ENCODE measurements at places on chromosomes 6 and 20.

DNA sequence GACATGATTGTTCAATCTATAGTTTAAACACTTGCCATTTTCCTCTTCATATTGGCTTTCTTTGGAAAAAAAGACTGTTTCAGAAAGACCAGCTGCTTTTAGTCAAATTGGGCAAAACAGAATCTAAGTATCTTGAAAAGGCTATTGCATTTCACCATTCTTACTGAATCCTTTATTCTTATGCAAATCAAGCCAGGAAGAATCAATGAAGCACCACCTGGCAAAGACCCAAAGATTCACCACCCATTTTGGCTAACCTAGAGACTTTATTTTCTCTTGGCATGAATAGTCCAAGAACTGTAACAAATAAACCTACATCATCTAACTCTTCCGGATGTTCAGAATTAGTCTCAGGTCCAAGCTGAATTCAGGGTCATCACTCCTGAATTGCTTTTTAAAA is 71.3 kb upstream of the EYA4 start:
- no peak for DNase-seq

DNA sequence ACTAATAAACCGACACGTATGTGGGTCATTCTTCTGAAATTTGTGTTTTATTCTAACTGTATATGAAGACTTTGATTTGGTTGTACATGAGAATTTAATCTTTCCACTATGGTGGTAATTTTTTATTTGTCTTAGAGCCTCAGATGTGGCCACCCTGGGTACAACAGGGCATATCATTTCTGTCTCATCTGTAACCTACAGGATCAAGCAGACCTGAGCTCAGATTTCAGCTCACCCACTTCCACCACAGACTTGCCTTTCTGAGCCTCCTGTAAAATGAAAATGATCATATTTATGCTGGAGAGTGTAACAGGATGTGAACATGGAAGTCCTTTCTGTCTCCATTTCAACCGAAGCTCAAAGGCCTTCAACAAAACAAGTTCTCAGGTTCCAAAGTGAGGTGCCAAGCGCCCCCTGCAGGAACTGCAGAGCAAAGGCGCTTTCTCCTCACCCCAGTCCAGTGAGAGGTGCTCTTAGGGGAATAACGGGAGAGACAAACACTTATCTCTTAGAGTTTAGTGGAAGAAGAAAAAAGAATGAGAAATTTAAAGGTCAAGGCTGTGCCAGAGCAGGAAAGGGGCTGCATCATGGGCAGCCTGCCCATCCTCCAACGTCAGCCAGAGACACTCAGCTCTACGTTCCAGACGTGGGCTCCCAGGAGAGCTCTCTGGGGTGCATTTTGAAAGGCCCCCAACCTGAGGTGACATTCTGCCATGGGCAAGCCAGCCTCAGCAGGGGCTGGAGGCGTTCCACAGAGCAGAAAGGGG is 23.0 kb upstream of the CD24 start:
- no peak for DNase-seq

- no peak for DNase-seq
Observed at GRCh38 chr6:37868447-37868825, 48.9 kb downstream of the ZFAND3 start.

DNA sequence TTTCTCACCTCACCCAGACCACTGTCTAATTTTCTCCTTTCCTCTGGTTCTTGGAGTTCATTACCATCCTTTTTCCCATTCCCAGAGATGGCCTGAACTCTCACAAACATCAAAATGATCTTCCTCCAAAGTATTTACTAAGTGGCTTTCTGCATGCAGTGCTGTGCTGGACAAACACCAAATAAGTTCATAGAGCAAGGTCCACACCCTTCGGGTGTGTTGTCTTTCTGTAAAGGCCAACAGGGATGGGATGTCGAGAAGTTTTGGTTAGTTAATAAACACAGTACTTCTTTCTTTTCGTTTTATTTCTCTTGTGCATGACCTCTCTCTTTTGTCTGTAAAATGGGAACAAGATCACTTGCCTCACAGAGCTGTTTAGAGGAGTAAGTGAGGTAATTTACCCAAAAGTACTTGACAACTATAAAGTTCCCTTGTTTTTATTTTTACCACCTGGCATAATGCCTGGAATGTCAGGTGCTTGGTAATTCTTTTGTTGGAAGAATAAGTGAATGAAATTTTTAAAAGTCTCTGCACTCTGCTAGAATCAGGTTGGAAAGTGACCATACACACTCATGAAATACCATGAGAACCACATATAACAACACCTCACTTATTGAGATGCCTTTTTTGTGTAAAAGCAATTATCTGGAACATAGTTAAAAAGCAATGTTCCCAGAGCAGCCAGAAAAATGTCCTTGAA is 22.8 kb upstream of the CCN6 start:
- no peak for DNase-seq

GRCh38 chr20:5745416-5746030 is 4.7 kb upstream of the SHLD1 start:
- no peak for DNase-seq

GRCh38 chr6:154352898-154353585 is 3.6 kb downstream of the IPCEF1 start:
- no peak for DNase-seq

- no peak for DNase-seq
Observed at GRCh38 chr20:24745617-24746350, 203.3 kb upstream of the CST7 start.

GRCh38 chr6:26170951-26171841 is 84.0 kb downstream of the HFE start:
- no peak for DNase-seq

- no peak for DNase-seq
Observed at GRCh38 chr6:132405143-132405915, 4.1 kb upstream of the MOXD1 start.

GRCh38 chr6:3026791-3027626 is 27.3 kb downstream of the NQO2 start:
- no peak for DNase-seq

DNA sequence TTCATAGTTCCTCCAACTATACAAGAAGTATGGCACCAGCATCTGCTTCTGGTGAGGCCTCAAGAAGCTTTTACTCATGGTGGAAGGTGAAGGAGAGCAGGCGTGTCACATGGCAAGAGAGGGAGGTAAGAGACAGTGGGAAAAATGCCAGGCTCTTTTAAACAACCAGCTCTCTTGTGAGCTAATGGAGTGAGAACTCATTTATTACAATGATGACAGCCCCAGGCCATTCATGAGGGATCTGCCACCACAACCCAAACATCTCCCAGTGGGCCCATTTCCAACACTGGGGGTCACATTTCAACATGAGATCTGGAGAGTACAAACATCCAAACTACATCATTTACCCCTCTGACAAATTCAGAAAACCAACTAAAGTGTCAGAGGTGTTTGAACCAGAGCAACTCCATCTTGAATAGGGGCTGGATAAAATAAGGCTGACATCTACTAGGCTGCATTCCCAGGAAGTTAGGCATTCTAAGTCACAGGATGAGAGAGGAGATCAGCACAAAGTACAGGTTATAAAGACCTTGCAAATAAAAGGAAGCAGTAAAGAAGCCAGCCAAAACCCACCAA is 2.2 kb upstream of the UBD start:
- no peak for DNase-seq

- no peak for DNase-seq
Observed at GRCh38 chr6:21188505-21189223, 404.9 kb upstream of the SOX4 start.

- DNase-seq: no peak
Observed at GRCh38 chr20:42792052-42792451, 397.7 kb downstream of the PTPRT start.

DNA sequence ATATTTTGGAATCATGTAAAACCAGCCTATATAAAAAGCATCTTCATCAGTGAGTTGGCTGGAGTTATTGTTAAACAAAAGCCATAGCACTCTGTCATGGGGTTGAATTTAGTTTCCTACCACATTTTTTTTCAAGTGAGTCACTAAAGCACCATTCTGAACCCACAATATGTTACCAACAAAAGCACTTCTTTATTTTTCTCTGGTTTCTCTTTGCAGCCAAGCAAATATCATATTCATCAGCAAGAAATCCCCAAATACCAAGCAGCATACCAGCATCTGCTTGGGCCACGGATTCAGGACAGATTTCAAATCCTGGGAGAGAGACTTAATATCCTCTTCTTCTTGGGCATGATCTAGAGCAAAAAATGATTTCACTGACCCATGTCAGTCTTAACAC is 441.4 kb downstream of the BCKDHB start:
- DNase-seq: no peak

- no peak for DNase-seq
Observed at GRCh38 chr6:147667082-147667481, 158.6 kb downstream of the SAMD5 start.

GRCh38 chr6:21648475-21649050 is 55.0 kb downstream of the SOX4 start:
- DNase-seq: no peak

- no peak for DNase-seq
Observed at GRCh38 chr6:46704562-46704961, 16.9 kb downstream of the TDRD6 start.

DNA sequence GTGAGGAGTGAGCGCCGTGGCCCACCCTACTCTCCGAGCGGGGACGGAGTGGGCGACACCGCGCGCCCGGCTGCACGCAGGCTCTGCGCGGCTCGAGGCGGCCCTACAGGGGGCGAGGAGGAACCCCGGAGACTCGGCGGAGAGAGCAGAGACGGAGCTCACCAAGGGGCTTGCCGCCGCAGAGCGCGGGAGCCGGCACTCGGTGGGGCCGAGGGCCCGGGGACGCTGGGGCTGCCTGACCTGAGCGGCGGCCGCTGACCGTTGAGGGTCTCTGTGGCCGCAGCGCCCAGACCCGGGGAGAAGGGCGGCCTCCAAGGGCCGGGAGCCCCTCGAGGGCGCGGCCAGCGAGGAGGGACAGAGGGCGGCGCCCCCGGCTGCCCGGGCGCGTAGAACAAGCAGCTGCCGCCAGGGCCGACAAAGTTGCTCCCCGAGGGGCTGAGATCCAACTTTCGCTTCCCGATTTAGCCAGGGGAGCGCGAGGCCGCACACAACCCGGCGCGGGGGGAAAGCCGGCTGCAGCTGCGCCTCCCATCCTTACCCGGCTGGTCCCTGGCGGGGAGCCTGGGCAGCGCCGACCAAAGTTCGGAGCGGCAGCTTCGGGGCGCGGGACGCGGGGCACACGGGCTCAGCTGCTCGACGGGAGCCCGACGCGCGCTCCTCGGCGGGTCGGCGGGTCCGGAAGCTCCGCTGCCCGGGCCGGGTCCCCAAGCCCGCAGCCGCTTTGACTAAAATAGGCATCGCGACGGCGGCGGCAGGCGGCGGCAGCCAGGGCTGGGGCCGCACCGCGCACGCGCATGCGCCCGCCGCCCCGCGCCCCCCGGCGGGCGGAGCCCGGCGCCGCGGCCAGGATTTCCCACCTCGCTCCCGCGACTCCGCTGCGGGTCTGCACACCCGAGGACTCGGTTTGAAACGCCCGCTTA is 43.1 kb downstream of the POPDC3 start:
- peak; percentile 67 for DNase-seq

- no peak for DNase-seq
Observed at GRCh38 chr20:24445510-24446170, 23.8 kb upstream of the SYNDIG1 start.

GRCh38 chr6:144429753-144430152 is 144.6 kb downstream of the UTRN start:
- no peak for DNase-seq

DNA sequence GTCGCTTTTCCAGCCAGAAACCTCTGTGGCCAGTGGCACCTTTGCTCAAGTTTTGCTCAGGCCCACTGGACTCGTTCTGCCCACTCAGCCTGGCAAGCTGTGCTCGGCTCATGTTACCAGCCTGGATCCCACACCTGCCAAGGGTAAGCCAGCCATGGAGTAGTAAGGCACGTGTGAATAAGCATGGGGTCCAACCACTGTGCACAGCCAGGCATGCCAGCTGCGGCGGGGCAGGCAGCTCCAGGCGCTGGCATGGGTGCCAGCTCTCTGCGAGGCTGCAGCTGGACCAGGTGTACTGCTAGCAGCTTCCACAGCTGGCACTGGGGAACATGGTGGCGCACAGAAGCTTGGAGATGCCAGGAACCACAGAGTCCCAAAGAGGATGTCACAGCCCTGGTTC is 32.1 kb upstream of the PDYN start:
- DNase-seq: no peak

- DNase-seq: no peak
Observed at GRCh38 chr6:159640322-159640721, 52.7 kb downstream of the SOD2 start.

DNA sequence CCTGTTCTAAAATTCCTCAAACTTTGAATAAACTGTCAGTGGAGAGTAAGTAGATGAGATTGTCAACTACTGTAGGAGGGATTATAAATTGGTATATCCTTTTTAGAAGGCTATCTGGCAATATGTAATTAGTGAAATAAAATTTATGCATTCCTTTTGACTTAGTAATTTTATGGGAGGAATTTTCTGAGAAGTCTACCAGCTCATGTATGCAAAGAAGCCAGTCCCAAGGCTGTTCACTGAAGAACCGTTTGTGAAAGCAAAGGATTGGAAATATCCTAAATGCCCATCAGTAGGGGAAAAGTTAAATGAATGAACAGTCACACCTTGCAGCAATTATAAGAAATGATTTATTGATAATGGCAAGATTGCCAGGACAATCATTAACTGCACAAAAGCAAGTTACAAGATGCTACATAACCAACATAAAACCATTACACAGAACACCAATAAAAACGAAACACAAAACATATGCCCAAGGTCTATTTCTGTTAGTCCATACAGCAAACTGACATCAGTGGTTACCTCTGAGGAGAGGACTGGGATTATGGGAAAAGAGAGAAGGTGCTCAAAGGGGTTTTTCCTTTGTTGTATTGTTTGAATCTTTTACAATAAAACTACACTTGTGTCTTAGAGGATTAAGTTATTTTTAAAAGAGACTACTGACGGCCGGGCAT is 4.6 kb upstream of the DSTN start:
- DNase-seq: no peak

GRCh38 chr6:10552270-10552810 is 31.2 kb downstream of the GCNT2 start:
- DNase-seq: no peak

- DNase-seq: no peak
Observed at GRCh38 chr6:25056130-25056529, 120.4 kb upstream of the RIPOR2 start.

GRCh38 chr6:148497257-148497656 is 154.6 kb downstream of the SASH1 start:
- DNase-seq: no peak

- DNase-seq: peak; percentile 32
Observed at GRCh38 chr6:38155621-38156204, 336.2 kb downstream of the ZFAND3 start.

- DNase-seq: peak; percentile 64
Observed at GRCh38 chr20:62647521-62648317, 5.4 kb downstream of the SLCO4A1 start.

- DNase-seq: no peak
Observed at GRCh38 chr6:2881423-2881822, 21.7 kb downstream of the SERPINB9 start.

GRCh38 chr20:43909211-43909610 is 5.4 kb upstream of the TOX2 start:
- DNase-seq: no peak

GRCh38 chr20:54015496-54015895 is 54.9 kb downstream of the BCAS1 start:
- DNase-seq: no peak

GRCh38 chr20:52432740-52433139 is 241.2 kb upstream of the ZFP64 start:
- DNase-seq: no peak

GRCh38 chr6:80197986-80198385 is 91.5 kb downstream of the BCKDHB start:
- DNase-seq: no peak

GRCh38 chr6:42781546-42781795 is 381 bp upstream of the BICRAL start:
- DNase-seq: no peak
